ENCODE measurements at places on chromosomes 3 and 15.

DNA sequence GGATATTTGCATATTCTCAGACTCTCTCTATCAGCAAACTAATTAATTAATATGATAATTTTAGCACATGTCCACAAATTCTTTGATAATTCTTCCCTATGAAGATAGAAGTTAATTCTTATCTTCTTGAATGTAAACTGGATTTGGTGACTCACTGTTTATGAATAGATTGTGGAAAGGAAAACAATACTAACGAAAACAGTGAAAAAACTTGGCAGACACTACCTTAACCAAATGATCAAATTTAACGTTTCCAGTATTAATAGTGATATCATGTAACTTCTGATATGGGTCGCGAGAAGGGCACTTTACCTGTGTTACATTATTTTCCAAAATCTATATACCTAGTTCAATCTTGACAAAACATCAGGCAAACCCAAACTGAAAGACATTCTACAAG is 401.0 kb downstream of the SI start:
- DNase-seq = no peak

DNA sequence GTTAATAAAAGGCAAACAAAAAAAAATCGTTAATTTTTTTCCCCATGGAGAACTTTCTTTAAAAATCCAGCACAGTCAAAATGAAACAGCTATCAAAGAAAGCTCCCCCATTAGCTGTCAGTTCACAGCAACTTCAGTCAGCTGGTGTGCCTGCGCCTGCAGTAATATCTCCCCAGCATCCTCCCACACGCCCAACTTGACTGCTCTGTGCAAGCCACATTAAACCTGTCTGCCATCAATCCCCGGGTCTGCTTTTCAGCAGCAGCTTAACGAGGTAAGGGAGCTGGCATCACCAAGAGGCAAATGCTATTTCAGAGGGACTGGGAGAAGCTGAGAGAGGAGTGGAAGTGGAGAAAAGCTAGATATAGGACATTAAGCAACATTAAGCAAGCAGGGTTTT is 337.5 kb downstream of the GAP43 start:
- DNase-seq = peak; percentile 49

DNA sequence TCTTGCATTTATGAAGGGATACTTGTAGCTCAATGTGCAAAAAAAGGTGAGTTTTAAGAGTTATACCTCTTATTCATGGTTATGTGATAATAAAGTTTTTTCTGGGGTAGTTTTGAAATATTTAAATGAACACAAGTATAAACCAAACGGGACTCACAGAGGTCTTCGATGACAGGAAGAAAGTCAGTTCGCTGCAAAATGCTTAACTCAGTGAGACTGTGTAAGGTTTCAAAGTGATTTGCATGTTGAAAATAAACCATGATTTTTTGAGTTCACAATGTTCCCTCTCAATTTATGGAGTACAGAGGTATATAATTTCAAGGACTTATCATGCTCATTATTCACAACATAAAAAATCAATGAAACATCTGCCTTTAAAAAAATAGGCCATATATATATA is 36.3 kb upstream of the MYH15 start:
- DNase-seq = no peak

DNA sequence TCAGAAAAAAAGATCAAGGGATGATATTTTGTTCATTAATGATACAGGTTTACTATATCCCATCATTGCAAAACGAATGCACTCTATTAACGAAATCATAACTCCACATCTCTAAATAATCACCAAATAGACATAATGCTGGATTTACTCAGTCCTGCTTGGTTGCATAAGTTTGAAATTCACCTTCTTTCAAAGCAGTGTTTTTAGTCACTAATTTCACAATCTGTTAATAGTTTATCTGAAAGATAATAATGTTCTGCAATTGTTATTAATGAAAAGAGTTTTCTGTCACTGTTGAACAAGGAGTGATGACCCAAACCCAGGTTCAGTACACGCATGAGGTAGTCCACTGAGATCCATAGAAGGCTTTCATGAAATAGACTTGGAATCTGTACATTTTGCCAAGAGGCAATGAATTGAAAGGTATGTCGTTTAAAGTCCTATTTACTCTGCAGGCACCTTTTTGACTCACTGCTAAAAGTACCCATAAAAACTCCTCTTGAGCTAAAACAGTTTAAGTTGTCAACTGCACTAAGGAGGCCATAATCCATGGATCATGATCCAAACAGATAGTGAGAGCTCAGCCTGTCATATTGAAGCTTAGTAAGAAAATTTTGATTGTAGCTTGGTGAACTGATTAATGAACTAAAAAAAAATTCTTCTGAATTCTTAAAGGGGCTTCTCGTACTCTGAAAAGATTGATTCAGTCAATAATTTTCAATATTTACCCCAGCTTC is 75.6 kb upstream of the MBNL1 start:
- no peak for DNase-seq

DNA sequence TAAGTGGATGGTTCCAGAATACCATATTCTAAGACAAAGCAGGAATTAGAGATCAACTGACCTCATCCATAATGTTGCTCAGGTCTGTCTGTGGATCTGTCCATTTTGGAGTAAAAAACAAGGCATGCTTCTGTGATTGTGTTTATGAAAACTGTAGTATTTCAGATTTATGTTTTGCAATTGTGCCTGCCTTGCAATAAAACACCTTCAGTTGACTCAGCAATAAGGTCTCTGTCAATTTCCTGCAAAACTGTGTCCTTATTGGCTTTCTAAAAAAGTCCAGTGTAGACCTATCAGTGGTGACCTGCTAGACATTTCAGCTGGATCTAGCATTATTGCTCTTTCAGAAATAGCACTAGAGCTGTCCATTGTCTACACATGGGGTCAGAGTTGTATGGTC is 409.5 kb upstream of the AZI2 start:
- no peak for DNase-seq

DNA sequence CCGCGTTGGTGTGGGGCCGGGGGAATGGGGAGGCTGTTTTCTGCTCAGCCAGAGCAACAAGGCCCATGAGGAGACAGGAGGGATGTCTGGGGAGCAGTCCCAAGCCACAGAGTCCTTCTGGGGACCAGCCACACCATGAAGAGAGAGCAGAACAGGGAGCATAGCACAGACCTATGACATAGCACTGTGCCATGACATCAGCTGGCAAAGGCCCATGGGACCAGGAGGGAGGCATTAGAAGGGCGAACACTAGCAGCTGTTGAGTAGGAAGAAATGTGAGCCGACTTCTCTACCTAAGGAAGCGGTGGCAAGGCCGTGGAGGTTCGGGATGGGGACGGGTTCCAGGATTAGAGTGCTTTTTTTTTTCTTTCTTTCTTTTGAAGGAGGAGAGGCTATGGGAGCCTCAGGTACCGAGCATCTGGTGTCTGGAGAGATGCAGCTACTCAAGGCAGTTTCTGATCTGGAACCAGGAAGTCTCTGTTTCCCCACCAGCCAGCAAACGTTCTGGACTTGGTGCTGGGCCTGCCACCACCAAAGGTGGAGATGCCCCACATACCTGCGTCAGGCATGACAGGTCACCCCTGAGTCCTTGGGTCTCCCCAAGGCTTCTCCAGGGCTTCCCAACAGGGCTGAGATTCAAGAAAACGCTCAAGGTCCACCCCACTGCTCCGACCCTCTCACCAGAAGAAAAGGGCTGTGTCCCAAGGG is 77.3 kb upstream of the CGNL1 start:
- DNase-seq = peak; percentile 87

DNA sequence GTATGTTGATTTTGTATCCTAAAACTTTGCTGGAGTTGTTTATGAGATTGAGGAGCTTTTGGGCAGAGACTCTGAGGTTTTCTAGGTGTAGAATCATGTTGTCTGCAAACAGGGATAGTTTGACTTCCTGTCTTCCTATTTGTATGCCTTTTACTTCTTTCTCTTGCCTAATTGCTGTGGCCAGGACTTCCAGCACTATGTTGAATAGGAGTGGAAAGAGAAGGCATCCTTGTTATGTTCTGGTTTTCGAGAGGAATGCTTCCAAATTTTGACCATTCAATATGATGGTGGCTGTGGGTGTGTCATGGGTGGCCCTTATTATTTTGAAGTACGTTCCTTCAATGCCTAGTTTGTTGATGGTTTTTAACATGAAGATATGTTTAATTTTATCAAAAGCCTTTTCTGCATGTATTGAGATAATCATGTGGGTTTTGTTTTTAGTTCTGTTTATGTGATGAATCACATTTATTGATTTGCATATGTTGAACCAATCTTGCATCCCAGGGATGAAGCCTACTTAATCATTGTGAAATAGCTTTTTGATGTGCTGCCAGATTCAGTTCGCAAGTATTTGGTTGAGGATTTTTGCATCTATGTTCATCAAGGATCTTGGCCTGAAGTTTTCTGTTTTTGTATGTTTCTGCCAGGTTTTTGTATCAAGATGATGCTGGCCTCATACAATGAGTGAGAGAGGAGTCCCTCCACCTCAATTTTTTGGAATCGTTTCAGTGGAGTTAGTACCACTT is 188.1 kb downstream of the MINAR1 start:
- no peak for DNase-seq

GRCh38 chr3:16846373-16847080 is 38.2 kb upstream of the PLCL2 start:
- no peak for DNase-seq

- DNase-seq = no peak
Measured at GRCh38 chr3:192445770-192446644, 281.3 kb downstream of the FGF12 start.

DNA sequence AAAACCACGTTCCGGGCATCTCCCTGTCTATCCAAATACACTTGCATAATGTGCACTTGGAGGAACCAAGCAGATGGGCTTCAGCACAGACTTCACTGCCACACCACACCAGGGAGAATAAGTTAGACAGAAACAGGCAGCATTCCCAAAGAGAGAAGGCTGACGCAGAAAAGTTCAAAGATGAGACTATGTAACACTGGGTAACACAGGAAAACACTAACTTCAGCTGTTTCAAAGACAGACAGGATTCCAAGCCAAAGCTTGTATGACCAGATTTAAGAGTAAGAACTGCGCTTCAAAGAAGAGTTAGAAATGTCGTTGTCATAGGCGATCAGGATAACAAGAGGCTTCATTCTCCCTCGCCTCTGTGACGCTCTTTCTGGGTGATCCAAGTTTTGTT is 19.9 kb downstream of the SLC51A start:
- DNase-seq = no peak

GRCh38 chr15:45704329-45705249 is 69.8 kb downstream of the SQOR start:
- no peak for DNase-seq

DNA sequence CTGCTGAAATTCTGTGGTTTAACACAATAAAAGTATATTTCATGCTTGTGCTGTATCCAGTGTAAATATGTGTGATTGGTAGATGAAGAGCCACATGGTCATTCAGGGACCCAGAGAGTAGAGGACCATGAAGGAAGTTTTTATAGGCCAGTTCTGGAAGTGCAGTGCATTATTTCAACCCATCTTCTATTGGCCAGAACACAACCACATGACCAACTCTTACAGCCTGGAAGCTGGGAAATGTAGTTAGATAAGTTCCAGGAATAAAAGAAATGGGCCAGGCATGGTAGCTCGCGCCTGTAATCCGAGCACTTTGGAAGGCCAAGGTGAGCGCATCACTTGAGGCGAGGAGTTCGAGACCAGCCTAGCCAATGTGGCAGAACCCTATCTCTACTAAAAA is 21.4 kb upstream of the PRTG start:
- DNase-seq = no peak

- no peak for DNase-seq
Measured at GRCh38 chr3:28745436-28745835, 396.8 kb upstream of the AZI2 start.

DNA sequence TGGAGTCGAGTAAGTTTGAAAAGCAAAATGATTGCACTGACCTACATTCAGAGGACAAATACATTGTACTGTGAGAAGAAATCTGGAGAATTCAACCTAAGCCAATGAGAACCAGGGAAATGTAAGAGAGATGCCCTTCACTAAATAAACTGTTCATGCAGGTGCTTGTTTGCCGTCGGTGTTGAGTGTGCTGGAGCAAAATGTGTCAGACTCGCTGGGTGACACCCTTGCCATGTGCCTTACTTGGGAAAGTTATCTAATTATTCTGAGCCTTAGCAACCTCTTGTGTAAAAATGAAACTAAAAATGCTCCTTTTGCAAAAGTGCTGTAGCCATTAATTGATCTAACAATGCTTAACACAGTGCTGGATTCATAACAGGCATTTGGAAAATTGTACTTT is 140.4 kb downstream of the GABRB3 start:
- no peak for DNase-seq

- DNase-seq = no peak
Measured at GRCh38 chr3:58591517-58592510, 14.6 kb upstream of the FAM107A start.

DNA sequence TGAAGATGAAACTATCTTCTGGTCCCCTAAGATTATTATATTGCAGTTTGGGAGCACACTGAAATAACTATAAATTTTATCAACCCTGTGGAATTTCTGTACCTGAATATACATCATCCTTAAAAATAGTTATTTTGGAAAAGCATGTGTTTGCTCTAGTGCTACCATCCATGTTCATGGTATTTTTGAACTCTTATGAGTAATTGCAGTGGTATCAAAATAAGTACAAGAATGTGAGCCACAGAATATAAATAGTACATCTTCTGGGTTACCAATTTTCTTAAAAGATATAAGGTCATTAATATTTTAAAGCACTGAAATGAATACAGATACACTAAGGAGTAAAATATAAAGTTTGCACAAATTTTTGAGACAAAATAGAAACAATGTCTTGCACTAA is 206.5 kb downstream of the CBLB start:
- no peak for DNase-seq

DNA sequence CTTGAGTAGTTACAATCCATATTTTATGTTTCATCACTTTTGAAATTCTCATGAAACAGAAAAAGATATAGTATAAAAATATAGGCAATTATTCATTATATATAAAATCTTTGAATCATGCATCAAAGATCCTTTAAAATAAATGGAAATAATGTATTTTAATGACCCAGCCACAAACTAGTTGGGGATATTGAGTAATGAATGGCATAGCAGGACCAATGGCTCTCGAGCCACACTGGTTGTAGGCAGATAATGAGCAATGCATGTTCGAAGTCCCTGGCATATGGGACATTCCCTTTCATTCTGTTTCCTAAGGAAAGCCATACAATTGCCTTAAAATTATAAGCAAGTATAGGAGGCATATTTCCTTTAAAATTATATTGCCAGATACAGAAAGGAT is 107.4 kb upstream of the IL12A start:
- DNase-seq = no peak

DNA sequence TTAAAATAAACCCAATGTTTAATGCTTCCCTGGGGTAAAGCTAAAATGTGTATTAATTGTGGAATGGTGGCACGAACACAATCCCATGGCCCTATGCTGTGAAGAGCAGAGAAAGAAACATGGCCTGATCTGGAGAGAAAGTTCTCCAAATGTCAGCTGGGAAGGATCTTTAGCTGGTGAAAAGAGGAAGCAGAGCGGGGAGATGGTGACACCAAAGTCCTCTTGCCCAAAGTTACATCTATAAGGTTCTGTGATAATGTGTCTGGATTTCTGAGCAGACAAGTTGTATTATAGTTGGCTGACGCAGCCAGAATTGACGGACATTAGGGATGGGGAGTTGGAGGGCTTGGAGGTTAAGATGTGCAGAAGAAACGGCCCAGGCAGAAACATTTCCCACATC is 196.2 kb downstream of the CHST2 start:
- DNase-seq = no peak

GRCh38 chr3:196788528-196788927 is 48.9 kb downstream of the PAK2 start:
- no peak for DNase-seq

Measured in NCI-H2171 (cell line).